Ovary (tissue), 10 donors: ENCODE measurements at places on chromosomes 1 and 21.

DNA sequence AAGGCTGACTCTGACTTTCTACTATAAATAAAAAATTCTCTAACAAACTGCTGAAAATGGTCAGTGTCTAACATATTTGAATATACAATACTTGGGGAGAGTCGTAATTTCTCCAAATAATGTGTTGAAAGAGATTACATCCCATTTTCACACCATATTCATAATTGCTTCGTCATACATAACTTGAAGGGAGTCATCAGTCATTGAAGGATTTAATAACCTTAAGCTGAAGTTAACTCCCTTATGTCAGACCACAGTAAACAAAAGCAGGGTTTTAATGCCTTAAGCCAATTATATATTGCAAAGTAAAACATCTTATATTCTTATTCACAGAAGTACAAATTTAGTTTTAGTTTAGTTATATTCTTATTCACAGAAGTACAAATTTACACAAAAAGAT is 129.9 kb downstream of the RERE start:
- H3K4me1 ChIP-seq: peaks cover 10% of the 10 kb centered on the region
- H3K27ac ChIP-seq: no peak overlapping the region
- H3K36me3 ChIP-seq: no peaks in the 10 kb centered on the region
- no peak for DNase-seq
- H3K4me3 ChIP-seq: no peak overlapping the region
- no peaks in the 10 kb centered on the region for H3K27me3 ChIP-seq

GRCh38 chr1:80244372-80244771 is 1237.8 kb upstream of the ADGRL4 start:
- no peak overlapping the region for H3K27ac ChIP-seq
- DNase-seq: no peak
- H3K36me3 ChIP-seq: no peaks in the 10 kb centered on the region
- no peaks in the 10 kb centered on the region for H3K27me3 ChIP-seq
- no peak overlapping the region for H3K4me3 ChIP-seq

GRCh38 chr1:223421676-223422075 is 28.5 kb downstream of the CCDC185 start:
- no peak for DNase-seq
- H3K4me1 ChIP-seq: peaks cover 5% of the 10 kb centered on the region
- no peak overlapping the region for H3K4me3 ChIP-seq
- no peaks in the 10 kb centered on the region for H3K36me3 ChIP-seq
- H3K27me3 ChIP-seq: no peaks in the 10 kb centered on the region
- no peak overlapping the region for H3K27ac ChIP-seq

- H3K4me3 ChIP-seq: no peak overlapping the region
- H3K27me3 ChIP-seq: no peaks in the 10 kb centered on the region
- H3K27ac ChIP-seq: no peak overlapping the region
- no peak for DNase-seq
Measured at GRCh38 chr1:231665101-231665500, 38.5 kb downstream of the DISC1 start.

- no peak overlapping the region for H3K4me3 ChIP-seq
- no peaks in the 10 kb centered on the region for H3K4me1 ChIP-seq
- no peaks in the 10 kb centered on the region for H3K27me3 ChIP-seq
- DNase-seq: no peak
- H3K27ac ChIP-seq: no peak overlapping the region
- no peaks in the 10 kb centered on the region for H3K36me3 ChIP-seq
Measured at GRCh38 chr1:100387209-100387608, 34.9 kb downstream of the CDC14A start.

DNA sequence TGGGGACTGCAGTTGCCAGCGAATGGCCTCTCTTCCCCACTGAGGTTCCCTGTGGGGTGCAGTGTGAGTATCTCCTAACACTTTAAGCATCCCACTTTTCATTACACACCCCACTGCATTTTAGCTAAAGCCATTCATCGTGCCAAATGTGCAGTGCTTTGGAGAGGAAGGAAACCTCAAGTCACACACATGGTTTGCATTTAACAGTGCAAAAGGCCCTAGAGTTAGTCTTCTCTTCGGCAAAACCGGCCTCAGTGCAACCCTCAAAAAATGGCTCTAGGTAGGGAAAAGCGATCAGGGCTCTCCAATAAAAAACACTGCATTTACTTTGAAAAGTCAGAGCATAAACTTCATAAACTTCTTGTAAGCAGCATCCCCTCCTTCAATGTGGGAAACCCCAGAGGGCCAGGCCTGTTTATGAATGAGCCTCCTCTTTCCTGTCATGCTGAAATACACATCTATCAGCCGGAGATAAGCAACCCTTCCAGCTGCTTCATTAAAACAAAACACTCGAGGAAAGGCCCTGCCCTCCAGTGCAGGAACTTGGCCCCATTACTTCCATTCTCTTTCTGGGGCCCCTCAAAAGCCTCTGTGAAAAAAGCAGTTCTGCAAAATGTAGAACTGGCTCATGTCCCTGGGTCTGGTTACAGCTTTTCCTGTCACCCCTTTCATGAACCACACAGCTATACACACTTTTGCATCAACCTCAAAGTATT is 184.0 kb downstream of the CDC7 start:
- H3K27ac ChIP-seq: no peak overlapping the region
- no peaks in the 10 kb centered on the region for H3K27me3 ChIP-seq
- no peaks in the 10 kb centered on the region for H3K36me3 ChIP-seq
- DNase-seq: no peak
- no peak overlapping the region for H3K4me3 ChIP-seq

DNA sequence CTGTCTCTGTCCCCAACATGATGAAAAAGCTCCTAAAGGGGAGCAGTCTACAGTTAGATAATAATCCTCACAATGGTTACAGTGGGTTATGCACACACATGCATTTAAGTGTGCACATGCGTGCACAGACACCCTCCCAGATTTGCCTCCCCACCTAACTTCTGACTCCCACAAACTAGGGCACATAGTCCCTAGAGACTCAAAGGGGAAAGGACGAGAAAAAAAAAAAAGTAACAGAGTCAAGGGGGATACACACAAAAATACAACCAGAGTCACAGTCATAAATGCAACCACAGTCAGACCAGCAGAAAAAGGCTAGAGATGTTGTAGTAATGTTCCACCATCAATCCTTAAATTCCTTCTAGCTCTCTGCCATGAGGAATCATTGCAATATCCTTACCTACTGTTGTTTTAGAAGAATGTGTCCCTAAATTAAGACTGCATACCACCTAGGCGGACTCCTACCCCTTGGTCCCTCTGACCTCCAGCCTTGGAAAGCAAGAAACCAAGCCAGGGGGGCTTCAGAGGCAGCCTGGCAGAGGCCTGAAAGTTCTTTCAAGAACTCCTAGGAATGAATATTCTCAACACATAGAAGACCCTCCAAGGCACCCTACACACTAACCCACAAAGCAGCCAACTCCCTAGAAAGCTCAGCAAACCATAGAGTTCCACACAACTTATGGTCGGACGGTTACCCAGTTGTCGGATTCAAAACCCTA is 1.3 kb downstream of the CRTC2 start:
- no peaks in the 10 kb centered on the region for H3K36me3 ChIP-seq
- peak overlapping the region; percentile 72 for H3K4me3 ChIP-seq
- H3K27me3 ChIP-seq: no peaks in the 10 kb centered on the region
- H3K27ac ChIP-seq: no peak overlapping the region

DNA sequence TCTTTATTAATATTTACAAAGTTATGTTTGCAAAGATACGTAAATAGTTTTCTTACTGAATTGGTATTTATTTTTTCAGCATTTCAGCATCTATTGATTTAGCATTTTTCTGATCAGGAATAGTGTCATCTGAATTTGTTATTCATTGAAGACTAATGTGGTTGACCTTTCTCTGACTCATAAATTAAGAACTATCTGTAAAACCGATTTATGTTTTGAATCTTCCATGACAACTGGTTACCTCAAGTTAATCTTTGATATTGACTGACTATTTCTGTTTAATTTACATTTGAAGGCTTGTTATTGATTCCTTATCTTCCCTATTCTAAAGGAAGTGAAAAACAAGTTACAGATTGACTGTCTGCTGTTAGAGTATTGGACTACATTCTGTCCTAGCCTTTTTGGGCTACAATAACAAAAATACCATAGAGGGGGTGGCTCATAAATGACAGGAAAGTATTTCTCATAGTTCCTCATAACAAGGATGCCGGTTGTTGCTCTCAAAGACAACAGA is 1131.4 kb downstream of the PLA2G4A start:
- no peak overlapping the region for H3K27ac ChIP-seq
- H3K36me3 ChIP-seq: no peaks in the 10 kb centered on the region
- no peaks in the 10 kb centered on the region for H3K4me1 ChIP-seq
- DNase-seq: no peak
- no peaks in the 10 kb centered on the region for H3K27me3 ChIP-seq

DNA sequence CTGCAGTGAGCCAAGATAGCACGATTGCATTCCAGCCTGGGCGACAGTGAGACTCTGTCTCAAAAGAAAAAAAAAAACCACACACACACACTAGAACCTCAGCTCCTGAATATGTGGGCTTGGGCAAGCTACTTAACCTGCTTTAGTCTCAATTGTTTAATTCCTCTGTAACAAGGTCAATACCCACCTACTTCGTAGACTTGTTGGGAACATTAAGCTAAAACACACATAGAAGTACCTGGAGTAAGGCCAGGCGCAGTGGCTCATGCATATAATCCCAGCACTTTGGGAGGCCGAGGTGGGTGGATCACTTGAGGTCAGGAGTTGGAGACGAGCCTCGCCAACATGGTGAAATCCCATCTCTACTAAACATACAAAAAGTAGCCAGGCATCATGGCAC is 77.1 kb downstream of the CLSTN1 start:
- H3K27me3 ChIP-seq: no peaks in the 10 kb centered on the region
- H3K27ac ChIP-seq: no peak overlapping the region
- DNase-seq: no peak
- no peaks in the 10 kb centered on the region for H3K4me1 ChIP-seq
- peaks cover under 1% of the 10 kb centered on the region for H3K36me3 ChIP-seq

GRCh38 chr21:46334351-46335140 is 10.6 kb downstream of the PCNT start:
- H3K27me3 ChIP-seq: no peaks in the 10 kb centered on the region
- no peak overlapping the region for H3K27ac ChIP-seq
- no peak overlapping the region for H3K4me3 ChIP-seq
- DNase-seq: no peak

GRCh38 chr1:57470036-57470435 is 46.2 kb upstream of the DAB1 start:
- no peaks in the 10 kb centered on the region for H3K27me3 ChIP-seq
- H3K4me3 ChIP-seq: no peak overlapping the region
- H3K27ac ChIP-seq: no peak overlapping the region
- no peaks in the 10 kb centered on the region for H3K4me1 ChIP-seq
- no peaks in the 10 kb centered on the region for H3K36me3 ChIP-seq

DNA sequence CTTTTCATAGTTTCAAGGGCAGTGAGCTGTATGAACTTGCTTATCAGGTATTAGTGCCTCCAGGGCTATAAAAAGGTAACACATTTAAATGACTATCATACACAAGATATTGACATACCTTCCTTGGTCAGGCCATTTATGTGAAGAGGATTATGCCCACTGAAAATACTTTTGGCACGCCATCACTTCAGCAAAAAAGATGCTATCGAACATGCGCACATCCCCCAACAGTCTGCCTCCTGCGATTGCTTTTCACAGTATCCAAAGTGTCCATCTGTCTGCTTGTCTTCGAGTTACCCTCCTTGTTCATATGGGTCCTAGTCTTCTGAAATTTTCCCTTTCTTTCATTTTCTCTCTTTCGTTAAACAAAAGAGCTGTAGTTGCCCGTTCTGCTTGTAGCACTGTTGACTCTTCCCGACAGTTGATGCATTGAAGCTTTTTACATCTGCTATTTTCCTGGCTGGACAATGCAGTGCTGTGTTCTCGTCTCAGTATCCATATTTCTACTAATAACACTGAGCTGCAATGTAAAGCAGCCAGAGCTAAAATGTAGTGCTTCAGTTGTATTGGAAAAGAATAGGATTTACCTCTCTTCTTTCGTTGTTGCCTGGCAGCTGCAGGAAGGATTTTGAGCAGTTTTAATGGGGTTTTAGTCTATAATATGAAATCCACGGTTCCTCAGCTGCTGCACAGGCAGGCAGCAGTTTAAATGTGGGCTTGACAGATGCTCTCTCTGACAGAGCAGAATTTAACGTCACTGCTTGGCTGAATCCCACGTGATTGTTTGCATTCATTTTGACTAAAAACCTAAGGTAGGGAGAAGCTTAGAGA is at the start of gene B3GALT2:
Gene B3GALT2 (minus strand): TSS at position 713 of the 831 bp plus-strand sequence. CDS start 5,051 bp downstream, outside the sequence.
- DNase-seq: no peak
- no peaks in the 10 kb centered on the region for H3K27me3 ChIP-seq
- peak within 1 kb of the TSS; percentile 15 for H3K27ac ChIP-seq
- H3K4me1 ChIP-seq: peaks cover 3% of the 10 kb centered on the region
- peak within 1 kb of the TSS; percentile 18 for H3K4me3 ChIP-seq

- H3K4me3 ChIP-seq: no peak overlapping the region
- H3K36me3 ChIP-seq: no peaks in the 10 kb centered on the region
- H3K27ac ChIP-seq: no peak overlapping the region
- H3K27me3 ChIP-seq: no peaks in the 10 kb centered on the region
Measured at GRCh38 chr1:64519901-64520300, 50.0 kb downstream of the CACHD1 start.

- H3K27me3 ChIP-seq: no peaks in the 10 kb centered on the region
- DNase-seq: no peak
- H3K4me1 ChIP-seq: no peaks in the 10 kb centered on the region
Measured at GRCh38 chr1:213936571-213936970, 51.2 kb upstream of the PROX1 start.

DNA sequence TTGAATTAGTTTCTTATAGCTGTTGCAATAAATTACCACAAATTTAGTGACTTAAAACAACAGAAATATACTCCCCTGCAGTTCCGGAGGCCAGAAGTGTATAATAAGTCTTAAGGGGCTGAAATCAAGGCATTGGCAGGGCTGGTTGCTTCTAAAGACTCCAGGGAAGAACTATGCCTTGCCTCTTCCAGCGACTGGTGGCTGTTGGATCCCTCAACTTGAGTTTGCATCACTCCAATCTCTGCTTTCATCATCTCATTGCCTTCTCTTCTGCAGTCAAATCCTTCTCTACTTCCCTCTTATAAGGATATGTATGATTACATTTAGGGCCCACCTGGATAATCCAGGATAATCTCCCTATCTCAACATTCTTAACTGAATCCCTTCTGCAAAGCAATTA is 19.1 kb upstream of the MED18 start:
- no peak overlapping the region for H3K27ac ChIP-seq
- no peak for DNase-seq
- H3K27me3 ChIP-seq: no peaks in the 10 kb centered on the region
- no peaks in the 10 kb centered on the region for H3K36me3 ChIP-seq

DNA sequence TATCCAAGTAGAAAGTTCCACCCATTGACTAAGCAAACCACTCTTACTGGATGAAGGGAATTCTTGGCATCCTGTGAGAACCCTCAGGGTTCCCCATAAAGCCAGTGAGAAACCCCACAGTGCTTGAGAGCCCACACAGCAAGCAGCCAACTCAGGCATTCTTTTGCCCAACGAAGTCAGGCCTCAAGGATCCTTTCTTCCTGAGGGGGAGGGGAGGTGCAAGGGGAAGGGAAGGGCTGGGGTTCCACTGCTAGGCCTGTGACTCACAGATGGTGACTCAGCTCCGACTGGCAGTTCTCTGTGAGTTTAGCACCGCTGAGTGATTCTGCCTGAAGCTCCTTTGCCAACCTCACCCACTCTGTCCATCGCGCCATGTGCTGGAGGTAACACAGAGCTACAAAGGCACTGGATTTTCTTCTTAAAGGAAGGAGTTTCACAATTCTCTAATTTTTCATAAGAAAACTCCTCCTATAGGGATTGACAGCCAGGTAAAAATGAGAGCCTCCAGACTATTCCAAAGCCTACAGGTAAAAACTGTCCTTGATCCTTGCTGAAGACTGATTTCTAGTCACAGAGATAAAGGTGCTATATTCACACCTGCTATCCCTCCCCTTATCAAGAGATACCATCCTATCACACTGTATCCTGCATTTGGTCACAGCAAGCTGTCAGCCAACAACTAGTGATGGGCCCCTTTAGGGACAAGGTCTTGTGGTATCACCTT is 4.8 kb downstream of the ENO1 start:
- peaks cover 10% of the 10 kb centered on the region for H3K4me1 ChIP-seq
- no peak overlapping the region for H3K4me3 ChIP-seq
- DNase-seq: peak; percentile 55
- no peaks in the 10 kb centered on the region for H3K27me3 ChIP-seq
- H3K36me3 ChIP-seq: no peaks in the 10 kb centered on the region
